Karpas-422 (cell line): ENCODE measurements at places on chromosomes 16 and 17.
A peak's percentile ranks its signal among the peaks of the same experiment; 100 is the strongest.

DNA sequence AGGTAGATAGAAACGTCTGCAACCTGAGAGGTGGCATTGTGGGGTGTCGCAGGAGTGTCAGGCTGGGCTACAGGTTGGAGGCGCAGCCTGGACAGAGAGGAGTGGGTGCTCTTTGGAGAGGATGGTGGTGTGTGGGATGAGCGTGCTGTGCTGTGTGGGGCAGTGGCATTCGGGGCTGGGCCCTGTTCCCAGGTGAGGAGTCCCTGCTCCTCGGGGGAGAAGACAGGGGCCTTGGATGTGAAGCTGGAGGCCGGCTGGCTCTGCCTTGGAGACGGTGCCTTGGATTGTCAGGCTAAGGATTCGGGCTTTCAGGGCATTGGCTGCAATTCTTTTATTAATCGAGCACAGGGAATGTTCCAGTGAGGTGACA is 69.3 kb downstream of the BANP start:
- DNase-seq, result no peak

- DNase-seq, result peak; percentile 14
These were observed 38.5 kb upstream of the MYOCD start for GRCh38 chr17:12627177-12627629.

- DNase-seq, result peak; percentile 57
These were observed 22.6 kb downstream of the GJD3 start for GRCh38 chr17:40341808-40342503.

DNA sequence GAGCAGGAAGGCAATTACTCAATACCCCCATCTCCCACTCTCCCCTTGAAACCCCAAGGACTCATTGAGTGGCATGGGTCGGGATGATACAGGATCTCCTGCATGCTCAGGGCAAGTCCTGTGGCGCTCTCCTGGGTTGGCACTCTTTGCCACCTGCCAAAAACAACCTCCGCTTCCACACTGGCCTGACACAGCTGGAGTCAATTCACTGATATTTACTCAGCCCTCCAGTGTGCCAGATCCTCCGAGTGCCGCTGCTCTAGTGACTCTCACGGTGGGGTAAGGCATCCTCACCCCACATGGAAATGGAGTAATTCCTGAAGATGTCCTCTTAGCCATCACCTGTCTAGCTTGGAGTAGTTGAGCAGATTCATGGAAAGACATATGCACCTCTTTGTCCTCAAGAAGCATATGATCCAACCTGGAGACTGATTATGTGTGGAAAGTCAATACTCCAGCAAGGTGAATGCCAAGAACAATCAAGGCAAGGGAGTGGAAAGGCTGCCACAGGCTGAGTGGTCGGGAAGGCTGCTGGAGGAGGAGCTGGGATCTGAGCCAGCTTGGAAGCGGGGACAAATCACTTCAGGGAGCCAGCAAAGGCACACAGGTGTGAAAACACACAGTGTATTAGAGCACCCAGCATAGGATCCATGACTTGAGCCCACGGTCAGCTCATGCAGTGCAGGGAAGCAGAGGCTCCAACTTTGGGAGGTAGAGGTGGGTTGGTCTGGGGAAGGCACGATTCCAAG is 12.6 kb upstream of the GOSR2 start:
- DNase-seq, result no peak

GRCh38 chr16:55574811-55575210 is 8.3 kb downstream of the CAPNS2 start:
- DNase-seq, result no peak

DNA sequence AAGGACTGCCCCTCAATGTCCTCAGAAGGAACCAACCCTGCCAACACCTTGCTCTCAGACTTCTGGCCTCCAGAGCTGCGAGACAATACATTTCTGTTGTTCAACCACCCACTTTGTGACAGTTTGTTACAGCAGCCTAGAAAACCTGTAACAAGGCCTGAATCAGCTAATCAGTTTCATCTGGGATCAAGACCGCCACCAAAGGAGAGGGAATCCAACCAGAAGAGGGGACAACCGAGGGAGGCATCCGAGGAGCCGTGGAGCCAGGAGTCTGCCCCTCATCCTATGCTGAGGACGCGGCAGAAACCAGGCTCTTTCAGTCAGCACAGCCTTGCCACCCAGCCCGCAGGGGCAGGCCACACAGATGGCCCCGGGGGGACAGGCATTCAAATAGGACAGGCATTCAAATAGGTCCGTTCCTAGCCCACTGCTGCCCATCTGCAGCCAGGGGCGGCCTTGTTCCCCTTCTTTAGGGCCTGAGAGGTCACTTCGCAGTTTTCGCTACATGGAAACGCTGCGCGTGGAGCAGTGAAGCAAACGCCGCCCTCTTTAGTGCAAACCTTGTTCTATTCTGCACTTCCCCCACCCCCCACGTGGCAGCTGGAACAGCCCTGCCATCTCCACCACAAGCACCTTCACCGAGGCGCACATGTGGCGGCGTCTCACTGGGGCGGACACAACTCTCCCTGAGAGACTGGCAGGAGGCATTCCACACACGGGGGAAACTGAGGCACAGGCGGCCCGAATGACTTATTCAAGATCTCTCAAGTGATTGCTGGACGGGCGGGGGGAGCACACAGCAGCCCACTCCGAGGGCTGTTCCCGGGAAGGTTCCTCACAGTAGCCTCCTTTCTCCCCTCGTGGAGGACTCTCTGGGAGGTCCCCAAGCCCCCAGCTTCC is 26.7 kb downstream of the FA2H start:
- no peak for DNase-seq

DNA sequence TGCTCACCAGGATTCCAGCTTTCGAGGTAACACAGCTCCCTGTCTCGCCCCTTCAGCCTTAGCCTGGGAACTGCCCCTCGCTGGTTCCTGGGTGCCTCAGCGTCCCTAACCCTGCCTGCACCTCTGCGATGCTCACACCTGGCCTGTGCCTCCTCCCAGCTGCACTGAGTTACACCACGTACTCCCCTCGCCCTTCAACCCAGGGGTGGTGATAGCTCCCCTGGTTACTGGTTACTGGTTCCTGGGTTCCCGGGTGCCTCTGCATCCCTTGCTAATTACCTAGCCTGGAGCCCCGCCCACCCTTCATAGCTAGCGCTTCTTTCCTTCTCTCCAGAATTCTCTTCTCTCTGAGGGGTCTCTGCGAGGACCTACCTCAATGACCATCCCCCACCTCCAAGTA is 65.3 kb upstream of the PLCG2 start:
- no peak for DNase-seq

- peak; percentile 56 for DNase-seq
These were observed 16.5 kb upstream of the ADGRG3 start for GRCh38 chr16:57651344-57652333.

GRCh38 chr17:31919802-31920525 is 16.8 kb upstream of the SUZ12 start:
- DNase-seq, result no peak

DNA sequence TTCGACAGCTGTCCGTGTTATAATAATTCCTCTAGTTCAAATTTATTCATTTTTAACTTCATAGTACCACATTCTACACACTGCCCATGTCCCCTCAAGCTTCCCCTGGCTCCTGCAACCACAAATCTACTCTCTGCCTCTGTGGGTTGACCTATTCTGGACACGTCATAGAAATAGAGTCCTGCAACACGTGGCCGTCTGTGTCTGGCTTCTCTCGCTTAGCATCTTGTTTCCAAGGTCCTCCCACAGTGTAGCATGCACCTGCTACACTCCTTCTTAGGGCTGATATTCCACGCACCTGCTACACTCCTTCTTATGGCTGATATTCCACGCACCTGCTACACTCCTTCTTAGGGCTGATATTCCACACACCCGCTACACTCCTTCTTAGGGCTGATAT is 16.5 kb downstream of the SCGB1C2 start:
- no peak for DNase-seq

DNA sequence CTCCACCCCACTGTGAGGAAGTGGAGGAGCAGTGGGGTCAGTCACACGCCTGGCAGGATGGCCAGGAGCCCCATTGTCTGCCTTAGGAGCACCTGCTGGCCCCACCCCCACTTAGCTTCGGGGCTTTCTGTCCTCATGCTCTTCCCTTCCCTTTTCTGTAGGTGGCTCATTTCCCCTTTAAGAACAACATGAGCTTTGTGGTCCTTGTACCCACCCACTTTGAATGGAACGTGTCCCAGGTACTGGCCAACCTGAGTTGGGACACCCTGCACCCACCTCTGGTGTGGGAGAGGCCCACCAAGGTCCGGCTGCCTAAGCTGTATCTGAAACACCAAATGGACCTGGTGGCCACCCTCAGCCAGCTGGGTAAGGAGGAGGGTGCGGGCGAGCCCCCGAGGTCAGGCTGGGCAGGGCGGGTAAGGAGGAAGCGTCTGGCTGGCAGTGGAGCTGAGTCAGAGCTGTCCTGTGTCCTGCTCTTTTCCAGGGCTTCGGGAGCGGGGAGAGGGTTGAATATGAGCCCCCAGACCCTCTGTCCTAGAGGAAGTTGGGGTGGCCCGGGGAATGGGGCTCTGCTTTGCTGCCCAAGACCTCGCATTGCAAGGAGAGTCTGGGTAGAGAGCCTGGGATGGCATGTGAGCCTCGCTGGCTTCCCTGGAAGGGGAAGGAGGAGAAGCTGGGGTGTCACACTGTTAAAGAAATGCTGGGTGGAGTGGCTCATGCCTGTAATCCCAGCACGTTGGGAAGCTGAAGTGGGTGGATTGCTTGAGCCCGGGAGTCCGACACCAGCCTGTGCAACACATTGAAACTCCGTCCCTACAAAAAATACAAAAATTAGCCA is 9.2 kb upstream of the SERPINF1 start:
- no peak for DNase-seq

- DNase-seq, result no peak
These were observed 2.3 kb downstream of the CSF3 start for GRCh38 chr17:40017422-40018080.

- DNase-seq, result no peak
These were observed 10.6 kb upstream of the TMIGD1 start for GRCh38 chr17:30344283-30345088.

DNA sequence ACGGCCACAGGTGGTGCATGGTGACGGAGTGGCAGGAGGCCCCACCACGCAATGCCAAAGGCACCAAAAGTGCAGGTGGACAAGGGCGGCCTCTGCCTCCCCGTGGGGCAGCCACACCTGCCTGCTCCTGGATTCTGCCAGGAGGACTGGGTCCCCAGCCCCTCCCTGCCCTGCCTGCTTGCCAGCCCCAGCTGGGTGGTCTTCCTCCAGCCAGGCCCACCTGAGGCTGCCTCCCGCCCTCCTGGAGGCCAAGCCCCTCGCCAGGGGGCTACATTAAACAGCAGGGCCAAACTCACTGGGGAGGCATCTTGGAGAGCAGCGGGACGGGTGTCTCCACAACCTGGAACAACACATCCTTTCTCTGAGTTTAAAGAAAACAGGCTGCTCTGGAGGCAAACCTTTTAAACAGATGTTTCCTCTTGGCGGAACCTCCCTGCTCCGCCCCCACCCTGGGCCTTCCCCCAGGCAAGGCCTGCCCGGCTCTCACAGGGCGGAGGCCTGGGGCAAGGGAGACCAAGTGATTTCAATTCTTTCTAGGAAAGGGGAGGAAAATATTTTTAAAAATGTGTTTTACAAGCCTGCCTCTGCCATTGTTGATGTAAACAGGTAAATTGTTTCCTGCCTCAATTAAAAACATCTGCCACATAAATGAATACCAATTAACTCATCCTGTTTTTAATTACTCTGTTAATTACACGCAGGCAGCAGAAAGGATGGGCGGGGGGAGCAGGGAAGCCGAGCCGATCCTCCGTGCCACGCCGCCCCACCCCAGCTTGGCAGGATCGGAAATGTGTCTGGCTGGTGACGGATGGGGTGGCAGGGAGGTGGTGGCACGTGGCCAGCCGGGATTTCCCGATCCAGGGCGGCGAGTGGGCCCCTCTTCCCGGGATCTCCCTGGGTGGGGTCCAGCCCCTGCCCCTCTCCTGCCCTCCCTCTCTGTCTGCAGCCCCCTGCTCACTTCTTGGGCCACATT is 54.4 kb upstream of the PABPN1L start:
- DNase-seq, result no peak

DNA sequence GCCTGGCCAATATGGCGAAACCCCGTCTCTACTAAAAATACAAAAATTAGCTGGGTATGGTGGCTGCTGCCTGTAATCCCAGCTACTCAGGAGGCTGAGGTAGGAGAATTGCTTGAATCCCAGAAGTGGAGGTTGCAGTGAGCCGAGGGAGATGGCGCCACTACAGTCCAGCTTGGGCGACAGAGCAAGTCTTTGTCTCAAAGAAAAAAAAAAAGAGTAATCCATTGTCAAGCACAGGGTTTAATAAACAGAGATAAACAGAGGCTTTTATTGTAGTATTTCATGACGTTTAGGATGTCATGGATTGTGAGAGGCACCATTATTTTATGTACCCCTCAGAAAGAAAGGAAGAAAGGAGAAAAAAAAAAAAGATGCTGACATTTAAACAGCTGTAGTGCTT is 75.2 kb upstream of the RNU2-1 start:
- peak; percentile 72 for DNase-seq

GRCh38 chr17:58337600-58338453 is 9.2 kb upstream of the TSPOAP1 start:
- DNase-seq, result peak; percentile 99

GRCh38 chr17:29150161-29150560 is 30.0 kb downstream of the MYO18A start:
- no peak for DNase-seq

DNA sequence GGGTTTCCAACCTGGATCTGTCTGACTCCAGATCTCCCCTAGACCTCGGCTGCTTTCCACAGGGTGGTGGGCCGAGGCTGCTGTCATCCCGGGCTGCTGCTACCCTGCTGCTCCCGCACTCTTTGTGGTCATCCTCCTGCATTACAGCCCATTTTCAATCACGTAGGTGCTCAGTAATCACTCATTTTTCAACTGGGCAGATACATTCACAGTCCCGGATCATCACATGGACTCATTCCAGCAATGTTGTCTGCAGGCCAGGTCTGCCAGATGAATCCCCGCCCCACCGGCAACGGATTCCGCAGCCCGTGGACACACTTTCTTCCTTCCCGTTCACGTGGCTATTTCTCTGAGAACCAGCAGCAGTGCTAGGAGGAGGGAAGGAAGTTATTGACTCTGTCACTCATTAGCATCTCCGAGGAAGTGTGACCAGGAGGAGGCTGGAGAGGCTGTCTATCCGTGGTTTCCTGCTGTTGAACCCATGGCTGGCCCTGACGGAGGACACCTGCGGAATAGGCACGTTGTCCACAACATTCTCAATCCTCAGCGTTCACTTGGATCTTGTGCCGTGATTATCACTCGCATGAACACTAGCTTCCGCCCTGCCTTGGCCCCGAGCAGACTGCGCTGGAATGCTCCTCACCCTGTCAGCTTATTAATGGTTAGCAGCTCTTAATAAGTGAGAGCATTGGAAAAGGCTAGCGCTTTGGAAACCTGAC is 14.7 kb upstream of the ZCCHC14 start:
- DNase-seq, result no peak

GRCh38 chr16:67391424-67392300 is 1.6 kb downstream of the TPPP3 start:
- DNase-seq, result no peak
